ENCODE measurements at places on chromosomes 3 and 15.
A peak's percentile ranks its signal among the peaks of the same experiment; 100 is the strongest.

- peak; percentile 4 for DNase-seq
Observed at GRCh38 chr3:192332386-192333291, 394.7 kb downstream of the FGF12 start.

GRCh38 chr3:129974564-129974832, at the start of gene TRH:
TSS of gene TRH (plus strand) at chr3:129974720. CDS start at chr3:129975817, 1,097 bp downstream.
- DNase-seq: no peak

- peak; percentile 31 for DNase-seq
Observed at GRCh38 chr15:62977952-62978811, 64.4 kb upstream of the TPM1 start.

- peak; percentile 34 for DNase-seq
Observed at GRCh38 chr15:75023872-75024636, 664 bp downstream of the PPCDC start.

GRCh38 chr3:140225996-140226395, 291.0 kb downstream of the CLSTN2 start:
- no peak for DNase-seq

GRCh38 chr3:98727638-98728037, 35.5 kb upstream of the ST3GAL6 start:
- DNase-seq: no peak

DNA sequence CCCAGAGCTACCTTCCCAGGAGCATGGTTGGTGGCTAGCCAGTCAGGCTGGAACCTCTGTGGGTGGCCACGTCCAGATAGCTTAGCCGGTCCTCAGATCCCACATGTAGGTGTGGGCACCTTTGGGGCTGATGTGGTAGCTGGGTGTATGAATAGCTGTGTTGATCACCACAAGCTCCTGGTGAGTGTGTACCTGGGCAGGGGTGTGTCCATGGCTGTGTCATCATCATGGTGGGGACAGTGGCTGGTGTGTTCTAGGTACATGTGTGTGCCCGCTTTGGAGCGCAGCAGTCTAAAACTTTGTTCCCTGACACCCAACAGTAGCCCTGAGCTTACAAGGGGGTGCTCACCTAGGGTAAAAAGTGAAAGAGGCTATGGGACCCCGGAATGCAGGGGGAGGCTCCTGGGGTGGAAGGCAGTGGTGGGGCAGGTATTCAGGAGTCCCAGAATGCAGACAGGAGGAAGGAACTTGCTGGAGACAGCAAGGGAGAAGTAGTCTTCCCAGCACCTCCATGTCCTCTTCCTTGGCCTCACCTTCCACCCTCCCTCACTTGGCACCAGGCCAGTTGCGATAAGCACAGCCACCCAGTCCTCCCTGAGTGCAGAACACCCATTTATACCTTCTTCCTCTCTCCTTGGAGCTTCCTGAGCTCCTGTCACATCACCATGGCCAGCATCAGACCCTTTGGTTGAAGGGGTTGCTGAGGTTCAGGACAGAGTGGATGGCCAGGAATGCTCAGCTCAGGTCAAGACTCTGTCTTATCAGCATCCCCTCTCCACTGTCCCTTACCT, 1.2 kb downstream of the CISH start:
- no peak for DNase-seq

GRCh38 chr15:87228460-87228859, 1028.1 kb downstream of the NTRK3 start:
- DNase-seq: no peak

DNA sequence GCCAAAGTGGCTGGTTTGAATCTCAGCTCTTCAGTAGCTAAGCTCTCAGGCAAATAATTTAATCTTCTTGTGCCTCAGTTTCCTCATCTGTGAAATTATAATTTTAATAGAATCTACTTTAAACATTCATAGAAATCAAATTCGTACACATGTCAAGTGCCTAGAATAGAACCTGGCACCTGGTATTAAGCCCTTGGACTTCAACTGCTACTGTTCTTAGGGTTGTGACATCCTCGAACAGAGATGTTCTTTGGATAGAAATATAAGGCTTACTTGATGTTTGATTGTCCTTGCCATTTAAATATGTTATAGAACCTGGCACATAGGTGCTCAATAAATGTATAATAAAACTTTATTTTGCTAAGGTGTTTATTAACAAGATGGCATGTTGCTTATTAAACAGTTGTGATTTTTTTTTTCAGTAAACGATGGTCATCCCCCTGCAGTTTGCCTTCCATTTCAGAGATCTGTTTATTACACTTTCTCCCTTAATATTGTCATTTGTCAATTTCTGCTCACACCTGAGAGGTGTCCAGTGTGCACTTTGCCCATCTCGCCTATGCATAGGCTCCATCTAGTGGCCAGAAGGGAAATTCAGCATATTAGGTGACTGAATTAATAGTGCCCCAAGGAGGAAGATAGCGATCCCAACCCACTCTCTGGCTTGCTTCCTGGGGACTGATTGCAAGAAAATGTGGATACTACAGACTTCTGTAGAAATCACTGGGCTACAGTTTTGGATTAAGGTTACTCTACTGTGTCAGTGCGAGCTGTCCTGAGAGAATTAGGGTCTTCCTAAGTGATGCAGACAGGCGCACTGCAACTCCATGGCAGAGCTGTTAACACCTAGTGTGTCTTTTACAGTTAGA, 10.7 kb downstream of the IGF1R start:
- peak; percentile 71 for DNase-seq

DNA sequence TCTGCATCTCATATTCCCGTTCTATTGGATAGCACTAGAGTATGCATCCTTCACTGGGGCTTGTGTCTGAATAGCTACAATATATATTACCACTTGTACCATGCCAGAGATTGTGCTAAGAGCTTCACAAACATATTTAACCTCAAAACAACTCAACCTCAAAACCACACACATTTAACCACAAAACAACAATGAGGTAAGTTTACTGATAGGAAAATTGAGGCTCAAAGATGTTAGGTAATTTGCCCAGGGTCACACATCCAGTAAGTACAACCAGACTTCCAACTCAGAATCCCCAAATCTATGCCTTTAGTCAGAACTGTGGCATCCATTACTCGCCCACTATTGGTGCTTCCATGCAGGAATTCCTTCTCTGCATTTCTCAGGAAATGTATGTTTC, 220.0 kb downstream of the FAM43A start:
- DNase-seq: peak; percentile 72

DNA sequence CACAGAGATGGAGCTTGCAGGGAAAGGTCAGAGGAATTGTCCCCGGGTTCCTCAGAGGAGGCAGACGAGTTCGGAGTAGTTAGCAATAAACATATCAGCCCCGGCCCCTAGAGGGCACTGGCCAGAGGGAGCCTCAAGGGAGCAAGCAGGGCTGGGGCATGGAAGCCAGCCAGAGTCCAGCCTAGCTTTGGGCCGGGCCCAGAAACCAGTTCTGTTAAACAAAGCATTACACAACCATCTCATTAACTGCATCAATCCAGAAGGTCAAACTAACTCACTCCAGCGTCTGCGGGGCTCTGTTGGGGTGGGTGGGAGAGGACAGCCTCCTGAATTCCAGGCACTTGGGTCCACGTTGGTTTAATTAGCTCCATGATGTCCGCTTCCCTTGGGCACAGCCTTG, 41.0 kb upstream of the IREB2 start:
- DNase-seq: peak; percentile 13

DNA sequence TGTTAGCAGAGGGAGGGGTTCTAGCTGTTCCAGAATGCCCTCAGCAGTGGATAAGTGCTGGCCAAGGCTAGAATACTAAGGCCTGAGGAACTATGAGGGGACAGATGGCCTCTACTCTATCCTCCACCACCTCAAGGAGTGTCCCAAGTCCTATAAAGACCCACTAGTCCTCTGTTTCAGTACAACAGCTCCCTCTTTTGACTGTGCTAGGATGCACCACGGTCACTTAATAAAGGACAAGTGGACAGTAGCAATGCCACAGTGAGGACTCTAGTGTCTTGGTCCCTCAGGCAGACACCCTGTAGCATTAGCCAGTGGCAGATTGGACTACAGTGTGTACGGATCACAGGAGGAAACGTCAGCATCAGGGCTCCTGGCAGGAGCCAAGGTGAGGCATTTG, 171.8 kb upstream of the PROK2 start:
- no peak for DNase-seq

DNA sequence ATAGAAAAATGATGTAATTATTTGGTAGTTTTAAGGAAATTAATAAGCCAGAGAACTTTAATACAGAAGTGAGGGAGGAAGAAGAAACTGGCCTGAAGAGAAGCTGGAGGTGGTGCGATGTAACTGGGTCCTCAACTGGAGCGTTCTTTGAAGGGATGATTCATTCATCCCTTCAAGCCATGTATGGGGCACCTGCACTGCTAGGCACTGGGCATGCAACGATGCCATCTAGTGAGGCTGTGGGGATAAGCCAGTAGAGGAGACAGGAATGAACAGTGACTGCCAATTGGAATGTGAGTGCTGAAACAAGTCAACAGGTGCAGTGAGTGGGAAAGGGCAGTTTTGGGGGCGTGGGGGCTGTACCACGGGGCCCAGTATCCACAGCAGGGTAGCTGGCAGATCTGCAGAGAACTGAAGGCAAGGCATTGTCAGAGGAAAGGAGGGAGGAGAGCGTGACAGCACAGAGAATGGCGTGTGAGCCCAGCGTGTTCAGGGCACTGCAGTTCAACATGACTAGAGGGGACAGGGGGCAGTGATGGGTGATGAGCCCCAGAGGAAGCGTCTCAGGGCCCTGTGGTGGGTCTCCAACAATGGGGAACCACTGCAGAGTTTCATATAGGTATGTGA, 3.8 kb upstream of the KIF23 start:
- peak; percentile 63 for DNase-seq

- DNase-seq: no peak
Observed at GRCh38 chr15:74403991-74404563, 29.7 kb downstream of the SEMA7A start.

GRCh38 chr3:24154013-24154695, 209.1 kb downstream of the NR1D2 start:
- DNase-seq: no peak

GRCh38 chr3:107942244-107942643, 148.6 kb downstream of the CD47 start:
- DNase-seq: no peak

DNA sequence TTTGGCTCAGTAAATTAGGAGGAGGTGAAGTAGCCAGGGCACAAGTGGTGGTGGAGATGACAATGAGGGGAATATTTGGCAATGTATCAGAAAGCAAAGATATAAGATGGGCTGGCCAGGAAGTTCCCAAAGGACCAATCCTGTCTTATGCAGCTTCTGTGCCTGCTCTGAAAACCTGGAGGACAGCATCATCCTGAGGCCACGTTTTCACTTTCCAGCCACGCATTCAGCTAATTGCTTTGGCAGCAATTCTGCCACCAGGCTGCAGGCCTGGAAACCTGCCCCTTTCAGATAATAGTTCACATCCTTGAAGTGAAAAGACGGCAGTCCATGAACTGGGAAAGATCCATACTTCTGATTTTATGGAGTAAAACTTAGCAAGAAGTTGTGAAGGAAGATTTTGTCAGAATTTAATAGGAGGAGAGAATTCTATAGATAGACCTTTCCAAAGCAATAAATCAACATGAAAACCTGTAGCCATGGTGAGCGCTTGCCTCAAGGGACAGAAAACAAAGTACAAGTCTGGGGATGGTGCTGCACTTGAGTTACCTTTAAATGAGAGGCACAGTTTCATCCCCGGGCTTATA, 682.5 kb downstream of the GRM7 start:
- peak; percentile 37 for DNase-seq

- DNase-seq: no peak
Observed at GRCh38 chr3:168414149-168414548, 318.4 kb upstream of the GOLIM4 start.

- DNase-seq: peak; percentile 4
Observed at GRCh38 chr3:88321363-88322050, 171.7 kb downstream of the C3orf38 start.

GRCh38 chr3:49869525-49870126, at the start of gene CAMKV:
TSS of gene CAMKV (minus strand) at chr3:49869906. CDS start at chr3:49862388, 7,518 bp downstream.
- peak; percentile 25 for DNase-seq
